ENCODE measurements at places on chromosomes 2 and 18. TPM values are rescaled to one million over a fixed set of nuclear protein-coding genes. Genes with fewer than 3 reads are reported as not detected.

Gene SLC9A4
- total RNA-seq = not detected

Gene TXNDC2
- not detected for total RNA-seq

Gene PSMA8
- not detected for total RNA-seq

Gene MARCO
- not detected for total RNA-seq

Gene CIB4
- total RNA-seq = not detected

Gene CFC1
- not detected for total RNA-seq

Gene ROCK2
- 26.8 TPM for total RNA-seq

Gene ROCK1
- total RNA-seq = 21.1 TPM

Gene TMEM37
- 2.9 TPM for total RNA-seq

Gene PREPL
- total RNA-seq = 26.0 TPM

Gene GALR1
- not detected for total RNA-seq

Gene FEZ2
- total RNA-seq = 49.2 TPM

Gene TRIM43
- not detected for total RNA-seq

Gene RND3
- total RNA-seq = 97.6 TPM

Gene YIPF4
- total RNA-seq = 16.6 TPM

All from cardiac ventricle fibroblast (primary cell).